Kidney epithelial cell (primary cell): ENCODE measurements at places on chromosomes 2 and 18. TPM values are rescaled to one million over a fixed set of nuclear protein-coding genes. Genes with fewer than 3 reads are reported as not detected.

- DNase-seq = no peak
Observed at GRCh38 chr2:105442056-105442455, 43.2 kb upstream of the FHL2 start.

DNA sequence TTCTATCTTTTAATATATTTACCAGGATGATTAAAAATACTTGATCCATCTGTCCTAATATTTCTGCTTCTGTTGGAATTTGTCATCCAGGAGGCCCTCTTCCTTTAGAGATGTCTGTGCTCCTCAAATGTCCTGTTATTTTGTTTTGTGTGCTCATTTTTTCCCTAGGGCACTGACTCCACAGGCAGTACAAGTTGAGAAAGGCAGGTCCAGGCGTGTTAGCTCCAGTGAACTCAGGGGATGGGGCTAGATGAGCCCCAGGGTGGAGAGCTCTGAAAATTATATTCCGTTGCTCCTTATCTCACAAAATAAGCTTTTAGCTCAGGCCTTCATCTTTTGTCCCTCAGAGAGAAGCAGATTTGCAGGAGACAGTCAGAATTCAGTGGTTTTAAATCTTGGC lies 105.7 kb downstream of the SLC4A3 start:
- no peak for DNase-seq

- no peak for DNase-seq
Observed at GRCh38 chr18:9333441-9334328, 888 bp upstream of the TWSG1 start.

DNA sequence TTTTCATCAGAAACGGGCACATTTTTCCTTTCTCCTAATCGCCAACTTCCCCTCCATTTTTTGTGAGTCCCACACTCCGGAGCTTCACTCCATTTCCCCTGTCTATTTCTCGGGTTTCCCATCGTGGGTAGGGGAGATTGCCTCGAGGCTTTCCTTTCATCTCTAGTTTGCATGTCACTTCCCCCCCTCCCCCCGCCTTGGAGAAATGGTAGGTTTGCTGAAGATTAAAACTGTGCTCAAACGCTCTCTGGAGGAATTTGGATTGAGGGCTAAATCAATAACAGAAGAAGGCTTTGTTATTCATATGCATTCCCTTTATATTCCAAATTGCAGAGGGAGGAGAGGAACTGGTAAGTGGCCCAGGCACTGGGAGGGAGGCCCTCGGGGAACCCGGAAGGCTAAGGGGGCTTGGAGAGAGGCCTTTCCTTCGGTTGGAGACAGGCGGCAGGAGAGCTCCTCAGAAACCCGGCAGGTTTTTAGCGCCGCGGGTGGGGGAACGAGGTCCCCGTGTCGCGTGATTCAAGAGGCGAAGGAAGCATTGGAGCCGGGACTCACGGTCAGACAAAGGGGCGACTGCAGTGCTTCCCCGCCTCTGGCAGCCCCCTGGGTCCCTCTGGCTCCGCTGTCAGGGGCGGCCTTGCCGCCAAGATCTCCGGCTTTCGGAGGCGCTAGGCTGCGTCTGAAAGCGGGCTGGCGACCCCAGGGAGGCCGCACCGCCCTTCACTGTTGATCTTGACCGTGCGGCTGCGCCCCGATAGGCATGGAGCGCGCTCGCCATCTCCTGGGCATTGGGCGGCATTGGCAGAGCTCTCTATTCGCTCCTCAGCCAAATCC lies 2.4 kb upstream of the HOXD12 start:
- no peak for DNase-seq

DNA sequence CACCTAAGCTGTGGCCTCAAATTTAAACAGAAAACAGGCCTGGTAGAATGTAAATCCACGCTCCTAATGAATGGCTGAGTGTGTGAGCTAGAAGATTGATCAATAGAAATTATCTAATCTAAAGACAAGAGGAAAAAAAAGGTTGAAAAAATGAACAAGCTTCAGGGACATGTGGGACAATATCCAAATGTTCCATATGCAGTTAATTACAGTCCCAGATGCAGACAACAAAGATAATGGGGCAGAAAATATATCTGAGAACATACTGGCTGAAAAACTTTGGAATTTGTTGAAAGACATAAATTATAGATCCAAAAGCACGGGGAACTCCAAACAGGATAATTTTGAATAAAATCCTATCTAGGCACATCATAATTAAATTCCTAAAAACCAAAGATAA lies 186.7 kb upstream of the SIX2 start:
- DNase-seq = no peak

- DNase-seq = no peak
Observed at GRCh38 chr2:137674991-137675390, 289.3 kb upstream of the HNMT start.

GRCh38 chr2:135916207-135916606 lies 40.0 kb upstream of the MCM6 start:
- DNase-seq = peak; percentile 4

DNA sequence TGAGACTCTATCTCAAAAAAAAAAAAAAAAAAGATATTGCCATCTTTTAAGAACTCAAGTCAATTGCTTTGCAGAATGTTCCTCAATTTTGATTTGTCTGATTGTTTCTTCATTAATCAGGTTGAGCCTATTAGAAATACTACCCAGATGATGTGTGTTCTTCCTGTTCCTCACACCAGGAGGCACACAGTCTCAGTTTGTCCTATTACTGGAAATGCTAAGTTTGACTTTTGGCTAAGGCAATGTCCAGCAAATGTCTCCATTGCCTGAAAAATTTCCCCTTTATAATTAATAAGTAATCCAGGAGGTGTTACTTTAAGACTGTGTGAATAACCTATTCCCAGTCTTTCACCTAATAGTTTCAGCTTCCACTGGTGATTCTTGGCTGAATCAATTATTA lies 28.4 kb downstream of the BOLA3 start:
- no peak for DNase-seq

GRCh38 chr2:65383541-65384488 lies 48.6 kb downstream of the SPRED2 start:
- DNase-seq = no peak

GRCh38 chr2:233835230-233836186 lies 18.8 kb downstream of the HJURP start:
- no peak for DNase-seq

- no peak for DNase-seq
Observed at GRCh38 chr2:128354726-128355470, 36.2 kb upstream of the HS6ST1 start.

DNA sequence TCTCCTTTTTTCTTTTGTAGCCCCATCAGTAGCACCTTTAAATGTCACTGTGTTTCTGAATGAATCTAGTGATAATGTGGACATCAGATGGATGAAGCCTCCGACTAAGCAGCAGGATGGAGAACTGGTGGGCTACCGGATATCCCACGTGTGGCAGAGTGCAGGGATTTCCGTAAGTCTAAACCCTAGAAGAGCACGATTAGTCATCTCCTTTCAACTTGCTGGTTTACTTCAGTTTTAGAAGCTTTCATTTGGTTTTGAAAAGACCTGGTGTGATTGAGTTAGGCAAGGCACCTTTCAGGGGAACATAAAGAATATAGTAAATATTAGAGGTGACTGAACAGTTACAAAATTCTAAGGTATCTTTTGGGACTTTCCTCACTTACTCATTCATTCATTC lies 72.2 kb upstream of the TMEM87B start:
- no peak for DNase-seq

- DNase-seq = no peak
Observed at GRCh38 chr2:218149848-218150440, 16.8 kb downstream of the CXCR1 start.

DNA sequence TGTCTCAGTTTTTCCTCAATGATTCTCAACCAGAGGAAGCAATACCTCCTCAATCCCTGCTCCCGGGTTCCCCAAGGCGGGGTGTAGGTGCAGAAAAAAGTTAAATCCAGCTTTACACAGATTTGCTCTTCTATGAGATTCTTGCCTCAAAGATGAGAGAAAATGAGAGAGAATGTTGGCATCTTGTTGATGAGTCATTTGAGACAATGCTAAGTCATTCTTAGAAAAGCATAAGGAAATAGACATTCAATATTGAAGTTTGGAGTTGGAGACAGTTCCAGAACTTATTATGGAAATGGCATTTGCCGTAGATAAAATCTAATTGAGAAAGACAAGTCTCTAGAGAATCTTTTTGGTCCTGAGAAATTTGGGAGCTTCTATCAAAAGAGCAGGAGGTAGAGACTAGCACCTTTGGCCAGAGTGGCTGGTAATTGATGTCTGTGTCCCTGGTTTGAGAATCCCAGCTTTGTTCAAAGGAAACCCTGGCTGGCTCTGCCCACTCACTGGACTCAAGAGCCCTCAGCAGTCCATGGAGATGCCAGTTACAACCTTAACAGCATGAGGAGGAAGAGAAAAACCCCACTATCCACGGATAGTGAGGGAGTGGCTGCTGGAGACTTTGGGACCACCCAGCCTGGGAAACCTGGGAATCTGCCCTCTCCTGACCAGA lies 181.2 kb downstream of the FAM124B start:
- DNase-seq = no peak

- DNase-seq = no peak
Observed at GRCh38 chr18:29626094-29626493, 1416.4 kb downstream of the DSC3 start.

GRCh38 chr18:35158728-35159450 lies 81.9 kb upstream of the ZNF397 start:
- no peak for DNase-seq

- no peak for DNase-seq
Observed at GRCh38 chr2:136131961-136132824, 14.2 kb upstream of the CXCR4 start.

DNA sequence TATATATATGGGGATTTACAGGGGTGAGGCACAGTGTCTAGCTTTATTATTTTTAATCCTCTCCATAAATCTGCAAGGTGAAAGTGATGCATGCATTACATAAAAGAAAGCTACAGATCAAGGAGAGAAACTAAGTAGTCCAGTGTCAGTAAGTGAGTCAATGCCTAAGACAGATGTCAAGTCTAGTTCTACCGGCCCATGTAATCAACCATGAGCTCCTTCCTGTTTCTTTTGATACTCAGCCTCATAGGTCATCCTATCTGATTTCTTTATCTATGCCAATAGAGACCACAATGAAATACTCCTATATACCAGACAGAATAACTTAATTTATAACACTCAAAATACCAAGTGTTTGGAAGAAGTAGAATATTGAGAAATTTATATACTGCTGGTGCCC lies 20.2 kb upstream of the GYPC start:
- DNase-seq = no peak

- DNase-seq = no peak
Observed at GRCh38 chr2:129006135-129006886, 687.6 kb upstream of the HS6ST1 start.

DNA sequence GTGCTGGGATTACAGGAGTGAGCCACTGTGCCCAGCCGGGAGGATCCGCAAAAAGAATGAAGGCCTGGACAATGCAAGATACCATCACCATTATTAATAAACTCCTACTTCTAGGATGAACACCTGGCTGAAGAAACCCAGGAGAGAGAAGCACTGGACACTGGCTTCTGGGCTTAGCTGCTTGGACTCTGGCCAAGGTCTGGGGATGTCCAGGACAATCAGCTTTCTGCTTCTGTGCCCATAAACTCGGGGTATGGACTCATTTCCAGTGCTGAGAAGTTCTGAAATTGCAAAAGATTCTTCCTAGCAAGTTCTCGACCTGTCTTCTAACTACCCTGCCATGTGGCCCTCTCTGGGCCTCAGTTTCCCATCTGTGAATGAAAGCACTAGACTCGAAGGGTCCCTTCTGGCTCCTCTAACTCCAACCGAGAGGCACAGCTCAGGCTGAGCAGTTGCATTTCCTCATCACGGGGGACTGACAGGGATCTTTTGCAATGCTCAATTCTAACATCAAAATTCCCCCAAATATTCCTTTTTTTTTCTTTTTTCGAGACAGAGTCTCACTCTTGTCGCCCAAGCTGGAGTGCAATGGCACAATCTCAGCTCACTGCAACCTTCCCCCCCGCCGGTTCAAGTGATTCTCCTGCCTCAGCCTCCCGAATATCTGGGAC lies 2.4 kb upstream of the SH2D6 start:
- DNase-seq = no peak

OSBPL6 gene
- total RNA-seq = 3.6 and 3.8 TPM in 2 replicates

IKZF2 gene
- total RNA-seq = 3.3 and 4.4 TPM in 2 replicates

RBM43 gene
- 1.3 and 2.2 TPM in 2 replicates for total RNA-seq

TWIST2 gene
- 1.8 and 4.2 TPM in 2 replicates for total RNA-seq

SERPINB11 gene
- not detected in 2 replicates for total RNA-seq

TMEM169 gene
- total RNA-seq = 3.8 and 4.6 TPM in 2 replicates

OTOS gene
- total RNA-seq = not detected in 2 replicates

ZNF804A gene
- not detected in 2 replicates for total RNA-seq
